Forelimb muscle (tissue), 1 donor: ENCODE measurements at places on chromosomes 4 and X. TPM values are rescaled to one million over a fixed set of nuclear protein-coding genes. Genes with fewer than 3 reads are reported as not detected.

The SLC10A6 gene
- 0.18 TPM for polyA plus RNA-seq

The NPY5R gene
- not detected for polyA plus RNA-seq

The AMOT gene
- 22.1 TPM for polyA plus RNA-seq

The PAGE2 gene
- polyA plus RNA-seq = not detected

The BLOC1S4 gene
- polyA plus RNA-seq = 8.5 TPM

The CLRN2 gene
- polyA plus RNA-seq = not detected

The ARSJ gene
- 3.9 TPM for polyA plus RNA-seq

The MAPK10 gene
- 3.3 TPM for polyA plus RNA-seq

The HEPH gene
- polyA plus RNA-seq = 3.8 TPM

The KCNE5 gene
- 61.0 TPM for polyA plus RNA-seq

The GLRA2 gene
- polyA plus RNA-seq = 0.11 TPM

The CPXCR1 gene
- polyA plus RNA-seq = not detected

The ZNF732 gene
- polyA plus RNA-seq = 0.95 TPM

The AVPR2 gene
- 1.1 TPM for polyA plus RNA-seq

The CT45A1 gene
- polyA plus RNA-seq = 0.24 TPM

The FAM184B gene
- 7.7 TPM for polyA plus RNA-seq

The PABPC1L2A gene
- not detected for polyA plus RNA-seq

The PKD2 gene
- 24.3 TPM for polyA plus RNA-seq

The SLC49A3 gene
- 25.2 TPM for polyA plus RNA-seq

The QRFPR gene
- polyA plus RNA-seq = 1.7 TPM

The ADGRL3 gene
- polyA plus RNA-seq = 19.5 TPM

The RHOH gene
- polyA plus RNA-seq = 0.33 TPM

The PNMA6E gene
- polyA plus RNA-seq = not detected

The SSX2B gene
- not detected for polyA plus RNA-seq

The TRAPPC11 gene
- polyA plus RNA-seq = 27.8 TPM

The FGFBP2 gene
- 0.27 TPM for polyA plus RNA-seq

The TRIM61 gene
- 2.7 TPM for polyA plus RNA-seq

The CHRDL1 gene
- 9.2 TPM for polyA plus RNA-seq

The TRAM1L1 gene
- polyA plus RNA-seq = 4.4 TPM

The LRIT3 gene
- 0.20 TPM for polyA plus RNA-seq

The HCFC1 gene
- polyA plus RNA-seq = 30.7 TPM

The SNX12 gene
- polyA plus RNA-seq = 48.6 TPM

The DUX4 gene
- polyA plus RNA-seq = 1.2 TPM

The USP26 gene
- not detected for polyA plus RNA-seq

The RNF175 gene
- 0.15 TPM for polyA plus RNA-seq

The NALF2 gene
- 0.65 TPM for polyA plus RNA-seq

The DUSP9 gene
- polyA plus RNA-seq = 0.15 TPM

The SHROOM4 gene
- 4.3 TPM for polyA plus RNA-seq

The UGT2B17 gene
- polyA plus RNA-seq = not detected

The HSFX2 gene
- 0.18 TPM for polyA plus RNA-seq

The MAGEA10 gene
- not detected for polyA plus RNA-seq

The FATE1 gene
- 1.2 TPM for polyA plus RNA-seq

The ODAPH gene
- 0.25 TPM for polyA plus RNA-seq

The ETNPPL gene
- not detected for polyA plus RNA-seq

The BRS3 gene
- not detected for polyA plus RNA-seq

The TMEM156 gene
- polyA plus RNA-seq = 0.18 TPM

The CRMP1 gene
- 19.4 TPM for polyA plus RNA-seq

The SPARCL1 gene
- 224 TPM for polyA plus RNA-seq

The PABPC5 gene
- polyA plus RNA-seq = 5.4 TPM

The DOK7 gene
- 18.4 TPM for polyA plus RNA-seq

The CFAP99 gene
- 0.15 TPM for polyA plus RNA-seq

The ARX gene
- polyA plus RNA-seq = 5.7 TPM

The GPR143 gene
- polyA plus RNA-seq = 0.87 TPM

The ETDA gene
- polyA plus RNA-seq = not detected

The TEC gene
- 0.37 TPM for polyA plus RNA-seq

The CORIN gene
- 1.4 TPM for polyA plus RNA-seq

The GNRHR gene
- 0.52 TPM for polyA plus RNA-seq

The CSAG1 gene
- not detected for polyA plus RNA-seq

The TIMP1 gene
- 115 TPM for polyA plus RNA-seq
